Hair follicle dermal papilla cell (primary cell): ENCODE measurements at places on chromosomes 6 and 20. TPM values are rescaled to one million over a fixed set of nuclear protein-coding genes. Genes with fewer than 3 reads are reported as not detected.

Gene SLC35D3
- total RNA-seq: not detected in 2 replicates

Gene IMPG1
- total RNA-seq: not detected in 2 replicates

Gene HLA-B
- 380 and 623 TPM in 2 replicates for total RNA-seq

Gene CHRNA4
- not detected in 2 replicates for total RNA-seq

Gene TSPO2
- total RNA-seq: not detected in 2 replicates

Gene PAK5
- total RNA-seq: under 0.01 TPM in 1 of 2 replicates, not detected in the other
